Peyer's patch (tissue), 4 donors: ENCODE measurements at places on chromosomes 5 and 9. TPM values are rescaled to one million over a fixed set of nuclear protein-coding genes. Genes with fewer than 3 reads are reported as not detected.

- no peak for DNase-seq
These were observed 2.2 kb upstream of the TMEM210 start for GRCh38 chr9:137173796-137174664.

- peak; percentile 93 for DNase-seq
These were observed 704 bp downstream of the SUSD1 start for GRCh38 chr9:112174222-112174964.

DNA sequence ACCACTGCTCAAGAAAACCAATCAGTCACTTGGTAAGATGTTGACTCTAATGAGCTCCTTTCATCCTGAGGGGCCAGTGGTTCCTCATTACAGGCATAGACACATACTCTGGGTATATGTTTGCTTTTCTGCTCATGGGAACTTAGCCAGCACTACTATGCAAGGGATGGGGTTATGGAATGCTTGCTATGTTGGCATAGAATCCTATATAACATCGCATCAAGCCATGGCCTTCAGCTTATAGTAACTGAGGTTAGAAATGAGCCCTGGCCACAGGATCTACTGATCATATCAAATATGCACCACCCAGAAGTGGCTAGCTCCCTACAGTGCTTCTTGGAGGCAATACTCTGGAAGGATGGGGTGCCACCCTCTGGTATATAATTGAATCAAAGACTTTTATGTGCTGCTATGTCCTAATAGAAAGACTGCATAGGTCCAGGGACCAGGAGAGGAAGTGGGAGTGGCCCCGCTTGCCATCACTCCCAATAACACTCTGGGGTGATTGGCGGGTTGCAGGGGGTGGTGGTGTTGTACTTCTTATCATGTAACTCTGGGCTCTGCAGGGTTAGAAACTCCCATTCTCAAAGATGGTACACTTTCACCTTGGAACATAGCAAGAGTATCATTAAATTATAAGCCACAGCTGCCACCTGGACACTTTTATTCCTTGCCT, 70.3 kb downstream of the ZNF366 start:
- DNase-seq, result no peak

The ECSCR gene
- 24.8 TPM for total RNA-seq
